ENCODE measurements at places on chromosomes 7 and 10.
A peak's percentile ranks its signal among the peaks of the same experiment; 100 is the strongest.

- peak; percentile 51 for DNase-seq
Measured at GRCh38 chr10:101067356-101068083, 5.7 kb downstream of the KAZALD1 start.

DNA sequence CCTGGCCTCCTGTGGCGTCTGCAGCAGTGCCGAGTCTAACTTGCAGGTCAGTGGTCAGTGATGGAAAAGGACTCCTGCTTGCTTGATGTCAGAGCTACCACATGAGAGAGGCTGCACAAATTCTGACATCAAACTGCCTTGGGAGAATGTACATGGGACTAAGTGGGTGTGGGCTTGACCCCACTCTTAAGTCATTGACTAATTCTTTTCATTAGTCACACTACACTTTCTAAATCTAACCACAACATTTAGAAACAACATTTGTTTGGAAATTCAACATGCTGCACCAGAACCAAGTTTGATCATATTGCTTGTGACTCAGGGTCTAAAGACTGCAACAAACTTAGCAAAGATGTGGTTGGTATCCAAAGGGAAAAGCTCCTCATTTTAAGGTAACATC, 24.4 kb upstream of the CDC14C start:
- no peak for DNase-seq

- DNase-seq, result no peak
Measured at GRCh38 chr10:133126431-133127290, 33.4 kb upstream of the KNDC1 start.

- DNase-seq, result no peak
Measured at GRCh38 chr7:155998766-155999630, 186.7 kb upstream of the SHH start.

DNA sequence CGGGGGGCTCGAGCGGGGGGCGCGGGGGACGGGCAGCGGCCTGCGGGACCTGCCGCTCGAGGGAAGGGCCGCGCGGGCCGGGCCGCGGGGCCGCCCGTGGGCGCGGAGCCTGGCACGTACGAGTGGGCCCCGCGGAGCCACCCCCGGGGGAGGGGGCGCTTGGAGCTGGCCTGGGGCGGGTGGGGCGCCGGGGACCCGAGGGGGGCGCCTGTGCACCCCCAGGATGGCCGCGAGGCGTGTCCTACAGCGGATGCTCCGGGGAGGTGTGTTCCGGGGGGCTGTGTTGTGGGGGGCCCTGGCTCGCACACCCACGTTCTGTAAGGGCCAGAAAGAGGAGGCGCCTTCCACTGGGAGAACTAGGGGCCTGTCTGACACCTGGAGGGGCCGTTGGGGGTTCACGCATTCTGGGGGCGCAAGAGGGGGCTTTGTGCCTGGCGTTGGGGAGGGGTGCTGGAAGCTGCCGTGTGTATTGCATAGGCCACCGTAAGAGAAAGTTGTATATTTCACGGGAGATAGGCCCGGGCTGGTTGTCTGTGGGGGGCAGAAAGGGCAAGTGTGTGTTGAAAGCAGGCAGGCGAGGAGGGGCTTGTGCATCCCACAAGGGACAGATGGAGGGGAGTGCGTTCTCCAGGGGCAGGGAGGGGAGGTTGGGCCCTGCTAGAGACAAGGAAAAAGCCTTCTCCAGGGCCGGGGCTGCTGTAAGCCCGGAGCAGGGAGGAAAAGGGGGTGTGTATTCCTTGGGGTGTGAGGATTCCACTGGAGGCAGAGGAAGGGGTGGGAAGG, 663 bp downstream of the VPS37D start:
- no peak for DNase-seq

GRCh38 chr7:5419539-5420066, 4.0 kb downstream of the TNRC18 start:
- no peak for DNase-seq

DNA sequence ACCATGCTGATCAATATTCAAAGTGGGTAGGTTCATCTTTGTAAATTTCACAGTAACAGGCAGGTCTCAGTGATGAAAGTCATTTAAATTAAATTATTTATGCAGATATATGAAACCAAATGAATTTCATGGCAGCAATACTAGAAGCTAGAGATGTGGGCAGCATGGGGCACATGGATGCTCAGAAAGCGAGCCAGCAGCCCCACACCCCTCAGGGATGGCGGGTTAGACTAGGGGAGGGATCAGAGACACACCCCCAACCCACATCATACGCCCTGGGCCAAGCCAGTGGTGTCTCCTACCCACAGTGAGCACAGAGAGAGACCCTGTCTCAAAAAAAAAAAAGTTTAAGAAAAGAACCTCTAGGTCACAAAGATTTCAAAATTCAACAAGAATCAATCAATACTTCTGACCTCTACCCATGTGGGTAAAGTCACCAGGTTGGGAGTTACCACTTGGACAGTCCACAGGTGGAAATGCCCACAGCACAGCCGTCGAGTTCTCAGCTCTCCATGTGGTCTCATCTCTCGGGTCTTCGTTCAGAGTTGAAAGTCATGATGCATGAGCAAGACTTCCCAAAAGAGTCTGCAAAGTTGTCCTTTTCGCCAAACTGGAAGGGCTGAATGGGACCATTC, 79.3 kb upstream of the PPP2R2D start:
- DNase-seq, result no peak

GRCh38 chr10:71553432-71553831, 156.7 kb downstream of the CDH23 start:
- no peak for DNase-seq

- DNase-seq, result no peak
Measured at GRCh38 chr10:80322711-80323110, 33.3 kb upstream of the MAT1A start.

DNA sequence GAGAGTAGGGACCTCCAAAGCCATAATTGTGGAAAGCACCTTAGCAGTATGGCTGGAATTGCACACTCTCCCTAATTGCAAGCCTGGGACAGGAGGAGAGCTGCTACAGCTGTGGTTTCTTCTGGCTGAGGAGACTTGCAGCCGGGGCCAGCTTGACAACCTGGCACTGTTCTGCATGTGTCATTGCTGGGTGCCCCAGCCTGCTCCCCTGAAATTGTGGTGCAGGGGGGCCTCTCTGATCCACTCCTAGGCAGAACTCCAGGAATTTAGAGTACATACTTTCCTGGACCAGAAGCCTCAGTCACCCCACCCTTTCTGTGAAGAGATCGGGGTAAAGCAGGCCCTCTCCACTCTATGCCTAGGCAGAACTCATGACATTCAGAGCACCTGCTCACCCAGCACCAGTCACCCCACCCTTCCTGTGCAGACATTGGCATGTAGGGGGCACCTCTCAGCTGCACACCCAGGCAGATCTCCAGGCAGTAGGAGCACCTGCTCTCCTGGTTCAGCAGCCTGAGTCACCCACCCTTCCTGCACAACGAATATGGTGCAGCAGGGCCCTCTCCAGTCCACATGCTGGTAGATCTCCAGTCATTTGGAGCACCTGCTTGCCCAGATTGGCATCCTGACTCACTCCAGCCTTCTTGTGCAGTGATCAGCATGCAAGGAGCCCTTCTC, 34.4 kb upstream of the DYNC1I1 start:
- no peak for DNase-seq

GRCh38 chr10:132196178-132197113, 9.7 kb downstream of the DPYSL4 start:
- no peak for DNase-seq

DNA sequence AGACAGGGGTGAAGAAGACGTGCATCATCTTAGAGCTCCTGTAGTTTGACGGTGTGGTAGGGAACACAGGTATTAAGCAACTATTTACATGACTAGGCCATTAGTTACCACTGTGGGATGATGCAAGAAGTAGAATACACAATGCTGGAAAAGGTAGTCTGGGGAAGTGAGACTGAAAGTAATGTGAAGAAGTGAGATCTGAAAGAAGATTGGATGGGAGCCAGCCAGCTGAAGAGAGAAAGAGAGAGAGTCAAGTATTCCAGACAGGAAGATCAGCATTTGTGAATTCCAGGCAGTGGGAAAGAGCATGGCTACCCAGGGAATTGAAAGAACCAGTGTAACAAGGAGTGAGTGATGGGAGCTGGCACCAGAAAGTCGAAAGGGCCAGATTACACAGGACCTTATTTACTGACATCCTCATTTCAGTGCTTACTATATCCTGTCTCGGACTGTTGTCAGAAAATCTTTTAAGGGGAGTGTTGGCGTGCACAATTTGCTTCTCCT, 4.0 kb upstream of the CFAP58 start:
- no peak for DNase-seq

GRCh38 chr10:72821606-72822005, 71.9 kb upstream of the OIT3 start:
- DNase-seq, result no peak

DNA sequence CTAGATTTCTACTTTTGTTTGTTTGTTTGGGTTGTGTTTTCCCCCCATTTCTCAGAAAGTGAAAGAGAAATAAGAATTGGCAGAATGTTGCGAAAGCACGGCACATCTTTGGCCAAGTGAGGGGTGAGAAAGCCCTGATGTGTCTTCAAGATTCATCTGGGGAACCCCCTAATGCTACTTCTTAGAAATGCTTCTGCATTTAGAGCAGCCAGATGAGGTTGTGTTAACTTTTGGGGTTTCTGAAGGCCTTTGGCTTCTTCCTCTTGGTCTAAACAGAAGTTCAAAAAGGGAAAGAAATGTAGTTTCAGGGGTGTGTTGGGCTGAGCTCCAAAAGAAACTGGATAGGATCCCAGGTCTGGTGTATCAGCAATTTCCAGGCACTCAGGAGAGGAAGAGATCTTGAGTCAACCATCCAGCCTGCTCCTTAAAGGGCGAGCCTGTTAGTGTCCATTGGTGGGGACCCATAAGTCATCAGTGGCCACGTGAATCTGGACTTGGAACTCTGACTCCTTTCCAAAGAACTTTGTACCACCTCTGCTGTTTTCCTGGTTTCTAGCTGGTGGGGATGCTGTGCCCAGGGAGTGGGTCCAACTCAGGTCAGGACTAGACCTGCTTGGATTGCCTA, 6.5 kb downstream of the DUSP5 start:
- peak; percentile 46 for DNase-seq

GRCh38 chr7:126044662-126045061, 1115.0 kb upstream of the POT1 start:
- no peak for DNase-seq

DNA sequence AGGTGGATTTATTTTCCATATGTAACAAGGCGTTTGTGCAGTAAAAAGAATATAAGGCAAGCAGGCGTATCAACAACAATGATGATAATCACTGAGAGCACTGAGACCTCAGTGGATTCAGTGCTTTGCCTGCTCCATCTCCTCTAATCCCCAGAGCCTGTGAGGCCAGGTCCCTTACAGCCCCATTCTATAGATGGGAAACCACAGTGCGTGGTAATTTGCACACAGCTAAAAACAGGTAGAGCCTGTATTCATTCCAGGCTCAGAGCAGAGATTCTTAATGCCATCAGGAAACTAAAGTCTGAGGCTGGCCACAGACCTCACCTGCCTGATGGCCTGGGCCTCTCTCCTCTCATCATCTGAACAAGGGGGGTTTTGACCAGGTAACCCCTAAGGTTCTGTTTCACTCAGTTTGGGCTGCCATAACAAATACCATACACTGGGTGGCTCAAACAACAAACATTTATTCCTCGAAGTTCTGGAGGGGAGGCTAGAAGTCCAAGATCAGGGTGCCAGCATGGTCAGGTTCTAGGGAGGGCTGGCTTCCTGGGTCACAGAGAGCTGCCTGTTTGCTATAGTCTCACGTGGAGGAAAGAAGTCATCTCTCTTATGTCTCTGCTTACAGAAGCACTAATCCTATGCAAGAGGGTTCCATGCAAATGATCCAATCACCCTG, 10.3 kb upstream of the RASSF4 start:
- no peak for DNase-seq

GRCh38 chr10:91528080-91528479, 104.8 kb downstream of the PPP1R3C start:
- no peak for DNase-seq

- DNase-seq, result no peak
Measured at GRCh38 chr10:68598978-68599770, 39.0 kb downstream of the TET1 start.

DNA sequence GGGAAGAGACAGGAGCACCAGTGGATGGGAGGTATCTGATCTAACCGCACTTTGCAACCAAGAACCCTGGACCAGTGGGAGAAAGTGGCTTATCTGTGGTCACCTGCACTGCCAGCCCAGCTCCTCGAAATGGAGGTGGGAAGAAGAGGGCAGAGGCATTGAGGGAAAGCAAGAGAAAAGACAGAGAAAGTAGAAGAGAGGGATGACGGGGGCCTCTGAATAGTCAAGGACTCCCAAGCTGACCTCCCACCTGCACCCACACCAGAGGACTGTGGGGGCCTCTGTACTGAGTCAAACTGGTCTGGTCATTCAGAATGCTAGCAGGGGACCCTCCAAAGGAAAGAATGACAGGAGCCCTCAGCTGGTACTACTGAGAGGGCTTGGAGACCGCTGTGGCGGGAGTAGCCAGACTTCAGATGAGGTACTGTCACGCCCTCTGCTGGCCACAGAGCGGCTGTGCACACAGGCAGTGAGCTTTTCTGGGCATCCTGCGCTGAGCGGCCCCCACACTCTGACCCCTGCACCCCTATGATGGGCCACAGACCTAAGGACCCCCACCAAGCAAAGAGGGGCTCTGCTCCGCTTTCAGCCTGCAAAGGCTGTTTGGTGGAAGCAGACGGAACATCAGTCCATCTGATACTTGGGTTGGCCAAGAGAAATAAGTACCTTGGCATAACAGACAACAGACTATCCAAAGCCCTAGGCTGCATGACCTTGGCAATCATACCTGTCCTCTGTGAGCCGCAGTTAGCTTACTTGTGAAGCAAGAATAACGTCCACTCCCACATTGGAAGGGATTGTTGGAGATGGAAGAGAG, 112.9 kb downstream of the COL13A1 start:
- peak; percentile 21 for DNase-seq

DNA sequence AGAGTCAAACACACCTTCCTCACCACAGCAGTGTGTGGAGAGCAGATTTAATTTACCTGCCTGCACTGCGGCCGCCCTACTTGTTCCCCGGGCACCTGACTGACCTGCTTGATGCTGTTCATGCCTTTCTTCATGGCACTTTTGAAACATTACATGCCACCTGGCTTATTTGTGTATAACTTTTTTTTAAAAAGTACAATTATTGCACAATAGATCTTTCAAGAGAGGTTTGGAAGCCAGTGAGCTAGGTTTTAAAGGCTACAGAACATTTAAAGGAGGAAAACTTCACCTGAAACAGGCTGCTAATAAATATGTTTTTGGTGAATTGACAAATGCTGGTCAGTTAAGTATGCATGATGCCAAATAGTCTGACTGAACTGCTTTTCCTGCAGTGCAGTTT, 33.1 kb downstream of the SLC18A2 start:
- no peak for DNase-seq

DNA sequence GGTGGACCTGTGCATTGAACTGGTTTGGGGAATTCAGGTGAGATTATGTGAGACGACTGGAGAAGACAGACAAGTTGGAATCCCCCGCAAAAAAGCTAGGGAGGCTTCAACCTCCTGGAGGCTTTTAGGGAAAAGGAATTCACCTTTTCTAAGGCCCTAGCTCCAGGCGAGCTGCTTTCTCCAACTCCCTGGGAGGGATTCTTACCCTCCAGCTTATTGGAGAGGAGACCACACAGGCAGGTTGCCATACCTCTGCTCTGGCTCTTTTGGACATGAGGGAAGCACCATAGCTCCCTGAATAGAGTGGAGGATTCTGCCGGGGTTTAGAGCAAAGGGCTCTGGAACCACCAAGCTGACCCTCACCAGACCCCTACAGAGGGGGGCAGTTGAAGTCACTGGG, 213.8 kb downstream of the MLLT10 start:
- no peak for DNase-seq

Measured in activated CD4-positive, CD25-positive, alpha-beta regulatory T cell treated with anti-CD3 and anti-CD28 coated beads, Interleukin-2, amount 50 U/mL, for 16 hours (primary cell).